ENCODE measurements at places on chromosomes 3 and 15.
A peak's percentile ranks its signal among the peaks of the same experiment; 100 is the strongest.

- no peak for DNase-seq
Observed at GRCh38 chr3:11118181-11118682, 36.1 kb upstream of the HRH1 start.

DNA sequence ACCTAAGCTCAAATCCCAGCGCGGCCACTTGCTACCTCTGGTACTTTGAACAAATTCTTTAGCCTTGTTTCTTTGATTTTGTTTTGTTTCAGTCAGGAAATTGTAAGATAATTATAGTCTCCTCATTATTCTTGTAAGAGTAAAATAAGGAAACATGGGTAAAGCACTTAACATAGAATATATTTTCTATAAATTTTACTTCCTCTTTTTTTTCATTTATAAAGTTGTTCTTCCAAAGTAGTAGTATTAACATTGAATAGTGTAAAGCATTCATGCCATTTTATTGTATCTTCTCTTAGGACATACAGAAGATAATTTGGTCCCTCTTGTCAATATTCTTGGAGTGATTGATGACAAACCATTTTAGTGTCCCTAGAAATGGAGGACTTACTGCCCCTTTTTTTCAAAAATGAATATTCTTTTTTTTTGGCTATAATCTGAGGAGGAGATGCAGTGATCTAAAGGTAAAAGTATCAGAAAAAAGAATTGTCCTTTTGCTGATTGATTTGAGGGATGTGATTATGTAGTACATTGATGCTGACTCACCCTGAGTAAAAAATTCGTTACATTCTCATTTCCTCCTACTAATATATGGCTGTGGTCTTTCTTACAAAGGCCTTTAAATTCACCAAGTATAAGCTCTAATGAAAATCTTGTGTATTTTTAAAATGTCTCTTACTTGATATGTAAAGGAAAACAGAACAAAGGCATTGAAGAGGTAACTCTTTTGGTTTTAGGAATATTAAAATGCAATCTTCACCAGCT lies 51.0 kb downstream of the ALCAM start:
- DNase-seq: no peak

- DNase-seq: no peak
Observed at GRCh38 chr3:12929801-12930200, 88.4 kb upstream of the RPL32 start.

DNA sequence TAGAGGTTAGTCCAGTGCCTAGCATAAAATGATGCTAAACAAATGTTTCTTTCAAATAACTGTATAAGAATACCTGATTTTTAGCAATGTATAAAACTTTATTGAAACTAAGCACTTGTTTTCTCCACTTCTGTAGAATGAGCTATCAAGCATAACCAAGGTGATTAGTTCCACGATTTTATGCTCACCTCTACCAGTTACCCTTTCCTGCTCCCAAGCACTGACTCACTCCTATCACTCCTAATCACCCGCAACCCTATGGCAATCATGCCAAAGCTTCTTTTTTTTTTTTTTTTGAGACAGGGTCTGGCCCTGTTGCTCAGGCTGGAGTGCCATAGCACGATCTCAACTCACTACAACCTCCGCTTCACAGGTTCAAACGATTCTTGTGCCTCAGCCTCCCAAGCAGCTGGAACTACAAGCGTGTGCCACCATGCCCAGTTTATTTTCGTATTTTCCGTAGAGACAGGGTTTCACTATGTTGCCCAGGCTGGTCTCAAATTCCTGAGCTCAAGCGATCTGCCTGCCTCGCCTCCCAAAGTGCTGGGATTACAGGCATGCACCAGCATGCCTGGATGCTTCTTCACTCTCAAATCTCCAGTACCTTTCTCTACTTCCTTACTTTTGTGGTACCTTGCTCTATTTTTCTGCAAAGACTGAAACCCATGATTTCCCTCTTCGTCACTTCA lies 3.9 kb downstream of the HSPBAP1 start:
- DNase-seq: no peak

DNA sequence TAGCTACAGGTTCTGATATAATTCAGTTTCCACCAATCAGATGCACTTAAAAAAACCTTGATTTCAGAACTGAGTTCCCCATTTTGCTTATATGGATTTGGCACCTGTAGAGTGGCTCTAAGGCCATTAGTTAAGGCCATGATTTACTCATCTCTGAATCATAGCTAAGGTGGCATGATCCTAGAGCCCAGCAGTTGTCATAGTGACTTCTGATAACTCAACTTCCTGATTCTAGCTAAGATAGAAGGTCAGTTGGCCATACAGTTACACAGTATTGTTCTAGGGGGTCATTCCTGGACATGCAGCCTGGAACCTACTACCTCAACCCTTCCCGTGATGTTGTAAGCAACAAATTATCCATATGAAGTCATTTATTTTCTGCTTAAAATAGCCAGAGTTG lies 15.9 kb upstream of the TMEM87A start:
- DNase-seq: no peak

- DNase-seq: no peak
Observed at GRCh38 chr3:172069478-172069877, 30.1 kb downstream of the FNDC3B start.

DNA sequence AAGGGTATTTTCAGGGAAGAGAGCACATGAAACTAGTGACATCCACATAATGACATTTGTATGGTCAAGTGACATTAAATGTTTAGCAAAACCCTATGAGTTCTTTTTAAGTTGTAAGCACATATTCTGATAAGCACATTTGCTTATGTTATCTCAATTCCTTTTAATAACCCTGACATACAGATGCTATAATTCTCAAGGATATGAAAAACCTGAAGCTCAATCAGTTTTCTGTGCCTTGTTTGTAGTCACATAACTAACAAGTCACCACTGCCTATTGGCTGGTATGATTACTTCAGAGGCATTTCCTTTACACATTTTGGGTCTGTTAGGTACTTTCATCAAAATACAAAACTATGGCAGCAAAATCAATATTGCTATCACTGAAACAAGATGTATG lies 74.1 kb downstream of the FAIM start:
- DNase-seq: no peak

DNA sequence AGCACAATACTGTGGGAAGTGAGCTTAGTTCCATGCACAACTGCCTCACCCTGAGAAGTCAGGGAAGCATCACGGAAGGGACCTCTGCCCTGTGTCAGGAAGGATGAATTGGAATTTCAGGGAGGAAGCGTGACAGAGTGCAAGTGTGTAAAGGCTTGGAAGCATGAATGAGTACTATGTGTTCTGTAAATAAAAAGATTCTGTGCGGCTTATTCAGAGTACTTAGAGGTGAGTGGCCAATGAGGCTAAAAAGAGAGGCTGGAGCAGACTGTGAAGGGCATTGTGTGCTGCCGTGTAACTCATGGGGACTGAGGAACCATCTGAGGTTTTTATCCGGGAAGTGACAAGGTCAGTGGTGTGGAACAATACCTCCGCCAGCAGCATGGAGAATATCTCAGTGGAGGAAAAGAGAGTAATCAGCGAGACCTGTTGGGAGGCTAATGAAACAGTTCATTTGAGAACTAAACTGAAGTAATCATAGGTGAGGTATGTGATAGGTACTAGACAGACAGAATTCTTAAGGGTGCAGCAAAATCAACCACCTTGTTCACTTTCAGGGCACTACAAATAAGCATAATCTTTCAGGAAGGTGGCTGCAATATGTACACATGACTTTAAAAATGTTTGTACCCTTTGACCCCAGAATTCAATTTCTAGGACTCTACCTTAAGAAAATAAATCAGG lies 64.9 kb upstream of the SPRED1 start:
- no peak for DNase-seq

- peak; percentile 28 for DNase-seq
Observed at GRCh38 chr3:114011059-114011797, 45.1 kb downstream of the CCDC191 start.

DNA sequence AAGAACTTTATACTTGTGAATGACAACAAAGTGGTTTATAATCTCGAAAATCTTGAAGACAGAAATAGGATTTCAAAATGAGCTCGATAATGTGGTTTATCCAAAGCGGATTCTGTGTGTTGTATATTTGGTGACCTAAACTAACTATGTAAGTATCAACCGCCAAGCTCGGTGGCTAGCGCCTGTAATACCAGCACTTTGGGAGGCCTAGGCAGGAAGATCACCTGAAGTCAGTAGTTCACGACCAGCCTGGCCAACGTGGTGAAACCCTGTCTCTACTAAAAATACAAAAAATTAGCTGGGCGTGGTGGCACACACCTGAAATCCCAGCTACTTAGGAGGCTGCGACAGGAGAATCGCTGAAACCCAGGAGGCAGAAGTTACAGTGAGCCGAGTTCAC lies 2.2 kb downstream of the ATP13A3 start:
- DNase-seq: no peak

DNA sequence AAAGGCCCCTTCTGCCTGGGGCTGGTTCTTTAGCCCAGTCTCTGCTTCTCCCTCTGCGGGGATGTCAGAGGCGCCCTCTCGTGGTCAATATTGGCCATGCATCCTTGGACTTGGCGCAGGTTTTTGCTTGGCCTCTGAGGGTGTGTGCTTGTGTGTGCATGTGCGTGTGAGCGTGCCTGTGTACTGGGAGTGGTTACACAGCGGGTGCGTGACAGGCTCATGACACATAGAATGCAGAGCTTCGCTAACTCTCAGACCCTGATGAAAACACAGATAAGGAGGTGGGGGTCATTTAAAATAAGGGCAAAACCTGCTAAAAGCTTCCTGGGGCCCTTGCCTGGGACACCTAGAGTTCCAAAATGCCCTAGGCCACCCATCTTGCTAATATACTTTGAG lies 160.9 kb downstream of the SMAD6 start:
- peak; percentile 79 for DNase-seq

DNA sequence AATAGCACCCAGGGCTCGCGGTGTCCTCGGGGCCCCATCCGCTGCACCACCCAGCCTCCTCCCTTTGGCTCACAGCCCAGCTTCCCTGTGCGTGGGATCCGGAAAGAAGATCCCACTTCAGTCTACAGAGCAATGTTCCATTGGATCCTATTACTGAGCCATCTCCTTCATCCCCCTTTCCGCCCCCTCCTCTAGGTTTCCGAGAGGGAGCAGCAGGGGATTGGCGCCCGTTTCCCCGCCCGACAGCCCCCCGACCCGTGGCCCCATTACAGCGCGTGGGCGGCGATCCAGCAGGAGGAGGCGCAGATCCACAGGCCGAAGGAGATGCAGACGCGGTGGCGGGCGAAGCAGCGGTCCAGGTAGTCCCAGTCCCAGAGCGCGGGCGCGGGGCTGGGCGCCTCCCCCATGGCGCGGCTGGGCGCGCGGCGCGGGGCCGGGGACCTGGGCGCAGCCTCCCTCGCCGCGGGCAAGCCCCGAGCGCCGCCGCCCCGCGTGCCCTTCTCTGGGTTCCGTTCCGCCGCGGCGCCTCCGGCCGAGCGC lies 340 bp downstream of the TMEM44 start:
- no peak for DNase-seq

GRCh38 chr3:170992854-170993253 lies 33.7 kb downstream of the SLC2A2 start:
- peak; percentile 11 for DNase-seq

GRCh38 chr15:36278219-36278618 lies 301.2 kb upstream of the CDIN1 start:
- peak; percentile 1 for DNase-seq

- no peak for DNase-seq
Observed at GRCh38 chr3:52288674-52289073, 1.0 kb downstream of the GLYCTK start.

DNA sequence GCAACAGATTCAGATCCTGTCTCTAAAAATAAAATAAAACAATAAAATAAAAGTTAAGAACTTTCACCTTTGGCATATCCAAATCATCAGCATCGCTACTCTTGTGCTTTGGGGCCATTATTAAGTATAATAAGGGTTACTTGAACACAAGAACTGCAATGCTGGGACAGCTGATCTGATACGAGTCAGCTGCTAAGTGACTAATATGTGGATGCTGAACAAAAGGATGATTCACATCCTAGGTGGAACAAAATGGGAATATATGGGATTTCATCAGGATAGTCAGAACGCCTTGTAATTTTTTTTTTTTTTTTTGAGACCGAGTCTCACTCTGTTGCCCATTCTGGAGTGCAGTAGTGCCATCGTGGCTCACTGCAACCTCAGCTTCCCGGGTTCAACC lies 29.7 kb downstream of the BUB1B start:
- DNase-seq: no peak

- DNase-seq: no peak
Observed at GRCh38 chr3:53163444-53164387, 2.7 kb downstream of the PRKCD start.

DNA sequence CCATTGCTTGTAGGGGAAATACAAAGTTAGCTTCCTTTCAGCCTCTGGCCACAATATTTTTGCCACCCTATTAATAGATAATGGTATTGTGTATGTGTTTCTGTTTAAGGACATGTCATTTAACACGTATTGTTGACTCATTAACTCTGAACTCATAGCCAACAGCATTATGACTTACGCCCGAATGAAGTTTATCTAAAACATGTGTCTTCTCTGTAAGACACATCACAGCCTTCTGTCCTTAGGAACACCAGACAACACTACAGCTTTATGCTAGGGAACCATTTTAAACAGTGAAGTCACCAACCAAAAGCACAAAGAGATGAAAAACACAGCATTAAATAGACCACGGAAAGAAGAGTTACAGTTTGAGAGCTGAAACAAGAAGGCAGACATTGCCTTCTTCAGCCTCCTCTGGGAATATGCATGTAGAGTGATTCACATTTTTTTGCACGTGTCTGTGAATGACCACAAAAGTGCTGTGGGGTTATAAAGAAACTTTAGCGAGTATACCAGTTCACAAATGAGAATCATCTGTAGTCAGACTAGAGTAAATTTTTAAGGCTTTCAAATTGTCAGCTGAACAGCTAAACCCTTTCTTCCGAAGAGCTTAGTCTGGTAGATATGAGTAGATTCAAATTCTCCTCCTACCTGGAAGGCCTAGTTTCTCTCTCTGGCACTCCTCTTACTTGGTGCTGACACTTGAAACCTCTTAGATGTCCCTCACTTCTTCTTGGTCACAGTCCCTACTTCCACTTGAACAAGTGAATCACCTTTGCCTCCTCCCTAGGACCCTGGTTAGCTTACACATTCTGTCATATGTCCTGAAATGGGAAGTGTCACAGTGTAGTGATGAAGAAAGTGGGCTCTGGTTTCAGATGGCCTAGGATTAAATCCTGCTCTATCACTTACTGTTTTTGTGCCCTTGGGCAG lies 32.2 kb downstream of the MCTP2 start:
- no peak for DNase-seq

- DNase-seq: no peak
Observed at GRCh38 chr3:58120075-58120812, 90.5 kb downstream of the DNASE1L3 start.

GRCh38 chr3:192514081-192514753 lies 213.1 kb downstream of the FGF12 start:
- no peak for DNase-seq

GRCh38 chr15:50234764-50235163 lies 30.8 kb downstream of the HDC start:
- no peak for DNase-seq

- DNase-seq: no peak
Observed at GRCh38 chr3:42688487-42689420, 3.4 kb downstream of the KLHL40 start.

DNA sequence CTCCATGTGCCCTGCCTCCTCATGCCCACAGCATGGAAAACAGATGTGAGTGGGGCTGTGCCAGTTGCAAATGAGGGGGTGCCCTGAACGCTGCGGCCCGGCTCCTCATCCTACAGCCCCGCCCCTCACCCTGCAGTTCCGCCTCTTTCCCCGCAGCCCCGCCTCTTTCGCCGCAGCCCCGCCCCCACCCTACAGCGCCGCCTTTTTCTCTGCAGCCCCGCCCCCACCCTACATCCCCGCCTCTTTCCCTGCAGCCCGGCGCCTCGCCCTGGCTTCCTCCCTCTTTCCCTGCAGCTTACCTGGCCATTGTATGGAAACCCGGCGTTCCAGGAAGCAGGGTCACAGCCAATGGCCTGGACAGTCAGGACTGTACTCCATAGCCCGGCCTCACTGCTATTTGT lies 284.9 kb downstream of the TLE3 start:
- DNase-seq: no peak

- DNase-seq: no peak
Observed at GRCh38 chr3:69737392-69737791, 1.9 kb upstream of the MITF start.

All from GM12865 (cell line).